NCI-H1092 (cell line): ENCODE measurements at places on chromosomes 3 and 15.

DNA sequence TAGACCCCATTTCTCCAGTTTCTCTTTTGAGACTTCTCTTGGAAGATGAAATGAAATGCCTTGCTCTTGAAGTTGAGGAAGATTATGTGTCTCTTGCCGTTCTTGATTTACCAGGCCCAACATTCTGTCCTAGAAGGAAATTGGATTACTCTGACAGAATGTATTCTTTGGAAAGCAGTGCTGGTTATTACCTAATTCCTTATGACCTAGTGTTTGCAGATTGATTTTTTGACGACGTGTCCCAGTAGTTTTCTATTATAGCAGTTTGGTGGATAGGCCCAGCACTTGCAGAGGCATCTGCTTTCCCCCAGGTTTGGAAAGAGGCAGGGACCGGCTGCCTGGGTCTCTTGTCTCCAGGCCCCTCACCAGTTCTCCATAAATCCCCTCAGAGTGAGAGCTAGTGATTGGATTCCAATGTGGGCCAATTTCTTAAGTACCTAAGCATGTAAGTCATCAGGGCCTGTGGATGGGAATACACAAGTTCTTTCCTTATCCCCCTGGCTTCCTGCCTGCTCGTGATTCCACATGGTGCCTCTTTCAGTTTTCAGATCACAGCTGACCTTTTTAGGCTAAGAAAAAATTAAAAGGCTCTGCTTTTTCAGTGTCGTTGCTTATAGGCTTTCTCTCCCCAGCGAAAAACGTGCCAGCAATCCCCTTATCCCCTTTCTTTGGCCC lies 50.2 kb downstream of the EPHB3 start:
- no peak for DNase-seq

DNA sequence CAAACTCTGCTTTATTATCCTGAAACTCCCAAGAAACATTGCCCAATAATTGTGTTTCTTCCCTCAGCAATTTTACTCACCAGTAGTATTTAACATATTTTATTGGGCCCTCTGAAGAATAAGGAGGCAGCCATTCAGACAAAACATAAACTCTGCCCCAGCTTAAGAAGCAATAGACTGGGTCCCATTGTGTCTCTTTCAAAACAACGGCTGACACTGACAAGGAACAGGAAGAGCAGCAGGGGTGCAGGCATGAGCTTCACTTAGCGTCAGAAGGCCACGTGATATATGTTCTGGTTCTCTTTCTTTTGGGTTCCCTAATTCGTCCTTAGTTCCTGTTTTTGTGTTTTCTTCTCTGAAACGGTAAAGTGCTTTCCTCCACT lies 242.3 kb downstream of the FHIT start:
- no peak for DNase-seq

GRCh38 chr3:123476967-123477750 lies 28.3 kb upstream of the ADCY5 start:
- DNase-seq = no peak

DNA sequence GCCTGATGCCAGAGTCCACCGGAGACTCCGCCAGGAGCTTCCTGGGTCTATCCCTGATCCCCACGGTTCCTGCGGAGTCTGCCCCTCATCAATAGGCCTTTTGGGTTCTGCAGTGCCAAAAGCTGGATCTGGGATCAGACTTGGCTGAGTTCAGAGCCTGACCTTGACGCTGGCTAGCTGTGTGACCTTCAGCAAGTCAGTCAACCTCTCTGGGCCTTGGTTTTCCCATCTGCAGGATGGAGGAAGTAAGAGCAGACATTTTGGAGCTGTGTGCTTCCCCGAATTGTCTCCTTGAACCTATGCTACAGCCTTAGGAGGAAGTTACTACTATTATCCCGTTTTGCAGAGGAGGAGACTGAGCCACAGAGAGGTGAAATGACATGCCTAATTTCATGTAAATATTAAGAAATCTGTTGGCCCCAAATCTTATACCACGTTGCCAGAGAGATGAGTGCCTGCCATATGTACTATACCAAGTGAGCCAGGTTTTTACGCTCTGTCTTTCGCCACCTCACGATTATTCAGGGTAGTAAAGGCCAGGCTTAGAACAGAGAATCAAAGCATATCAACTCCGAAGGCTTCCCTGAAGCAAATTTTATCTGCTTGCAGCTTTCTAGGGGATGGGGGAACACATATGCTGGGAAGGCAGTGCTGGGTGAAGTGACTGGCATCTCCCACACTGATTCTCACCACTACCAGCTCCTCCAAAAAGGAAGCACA lies 112.5 kb downstream of the SRGAP3 start:
- no peak for DNase-seq

DNA sequence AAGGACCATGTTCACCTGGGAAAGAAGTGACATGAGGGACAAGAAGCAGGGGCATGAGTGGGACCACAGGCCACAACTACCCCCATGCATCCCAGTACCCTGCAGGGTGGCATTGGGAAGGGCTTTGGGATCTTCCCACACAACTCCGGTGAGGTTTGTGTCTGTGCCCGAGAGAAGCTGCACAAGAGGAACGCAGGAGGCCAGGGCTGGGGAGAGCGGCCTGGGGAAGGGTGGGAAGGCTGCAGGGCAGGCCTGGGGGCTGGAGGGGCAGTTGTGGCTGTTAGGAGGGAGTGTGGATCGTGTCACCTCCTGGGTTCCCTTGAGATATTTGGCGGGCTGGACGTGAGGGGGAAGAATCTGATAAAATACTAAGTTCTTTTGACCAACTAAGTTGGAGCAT lies 25.3 kb upstream of the MFSD1 start:
- no peak for DNase-seq

DNA sequence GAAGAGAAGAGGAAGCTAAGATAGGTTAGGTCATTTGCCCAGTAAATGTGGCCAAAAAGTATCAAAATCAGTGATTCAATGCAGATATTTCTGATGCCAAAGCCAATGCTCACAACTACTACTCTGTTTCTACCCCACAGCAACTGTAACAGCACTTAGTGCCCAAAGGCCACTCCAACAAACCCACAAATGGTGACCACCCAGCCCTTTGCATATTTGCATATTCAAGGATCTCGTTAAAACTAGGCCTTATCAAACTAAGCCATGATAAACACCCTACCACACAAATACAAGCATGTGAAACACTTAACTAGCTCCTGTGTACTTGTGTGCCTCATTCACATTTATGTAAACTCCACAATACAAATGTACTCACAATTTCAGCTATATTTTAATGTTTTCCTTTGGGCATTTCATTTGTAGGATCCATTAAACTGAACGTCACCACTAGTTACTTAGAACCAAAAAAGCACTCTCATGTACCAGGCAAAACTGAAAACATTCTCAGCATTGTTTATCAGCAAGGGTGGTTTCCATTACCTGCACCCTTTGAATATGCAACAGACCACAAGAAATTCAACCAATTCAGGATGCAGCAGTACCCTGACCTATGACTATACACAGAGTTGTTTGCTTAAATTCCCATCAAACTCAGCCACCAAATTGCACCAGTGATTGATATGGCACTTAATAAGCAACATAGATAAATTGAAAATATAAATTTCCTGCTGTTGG lies 111.2 kb upstream of the STT3B start:
- no peak for DNase-seq

GRCh38 chr3:48024401-48024800 lies 8.2 kb upstream of the MAP4 start:
- DNase-seq = no peak

DNA sequence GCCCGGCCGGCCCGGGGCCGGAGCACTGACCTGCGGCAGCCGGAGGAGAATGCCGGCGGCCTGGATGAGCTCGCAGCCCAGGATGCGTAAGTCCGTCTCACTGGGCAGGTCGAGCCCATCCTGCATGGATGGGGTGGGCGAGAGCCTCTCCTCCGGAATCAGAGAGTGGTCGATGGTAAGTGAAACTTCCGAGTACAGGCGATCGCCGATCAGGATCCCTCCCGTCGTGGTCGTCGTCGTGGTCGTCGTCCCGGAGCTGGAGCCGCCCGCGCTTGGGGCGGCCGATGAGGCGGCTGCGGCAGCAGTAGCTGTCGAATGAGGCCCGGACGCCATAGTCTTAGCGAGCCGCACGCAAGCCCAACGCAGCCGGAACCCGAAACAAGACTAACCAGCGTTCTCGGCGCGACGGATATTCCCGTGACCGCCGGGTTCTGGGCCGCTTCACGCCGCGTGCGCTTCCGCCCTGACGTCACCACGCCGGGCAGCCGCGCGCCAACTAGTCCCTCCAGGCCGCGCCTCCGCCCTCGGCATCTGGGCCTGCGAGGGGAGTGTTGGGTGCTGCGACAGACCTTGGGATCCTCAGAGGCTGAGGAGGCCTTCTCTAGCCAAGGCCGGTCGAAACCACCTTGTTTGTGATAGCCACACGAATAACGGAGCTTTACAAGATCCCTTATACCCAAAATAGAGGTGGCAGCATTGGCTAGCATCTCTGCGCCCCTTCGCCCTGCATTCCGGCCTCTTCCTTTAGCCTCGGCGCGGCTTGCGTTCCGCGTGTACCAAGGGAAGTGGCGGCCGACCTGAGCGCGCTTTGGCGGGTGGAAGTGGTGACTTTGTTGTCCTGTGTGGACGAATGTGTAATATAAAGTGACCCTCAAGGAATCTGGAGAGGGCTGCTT lies at the start of gene CCNL1:
Gene CCNL1, minus strand, starts transcription at position 386 of the 896 bp plus-strand sequence. Its CDS starts 53 bp downstream, at position 333.
- DNase-seq = peak; percentile 94

- no peak for DNase-seq
These were observed 103.8 kb upstream of the PRR20G start for GRCh38 chr3:127391436-127392155.

DNA sequence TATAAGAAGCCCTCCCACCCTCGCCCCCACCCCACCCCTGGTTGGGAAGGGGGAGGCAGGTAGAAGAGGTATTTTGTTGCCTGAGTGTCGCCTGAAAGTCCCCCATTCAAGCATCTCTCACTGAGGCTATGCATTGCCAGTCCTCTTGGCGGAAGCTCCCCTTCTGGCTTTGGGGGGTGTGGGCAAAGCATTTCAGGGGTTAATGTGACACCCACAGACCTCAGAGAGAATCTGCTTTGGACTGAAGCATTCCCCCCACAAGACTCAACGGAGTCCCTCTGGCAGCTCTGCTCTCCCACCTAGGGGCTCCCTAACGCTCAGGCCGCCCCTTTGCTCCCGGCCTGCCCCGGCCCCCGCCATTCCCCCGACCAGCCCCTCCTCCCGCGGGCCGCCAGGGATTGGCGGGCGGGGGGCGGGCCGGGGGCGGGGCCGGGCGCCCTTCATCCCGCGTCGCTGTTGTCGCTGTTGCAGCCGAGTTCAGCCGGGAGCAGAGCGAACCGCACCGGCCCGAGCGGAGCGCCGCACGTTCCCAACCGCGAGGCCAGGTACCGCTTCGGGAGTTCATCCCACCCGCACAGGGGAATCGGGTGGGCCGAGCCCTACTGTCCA lies at the start of gene SLC38A3:
Gene SLC38A3, plus strand, starts transcription at position 468 of the 609 bp plus-strand sequence. CDS start 8,929 bp downstream, outside the sequence.
- DNase-seq = no peak

- no peak for DNase-seq
These were observed 39.5 kb upstream of the UBE3A start for GRCh38 chr15:25478313-25478712.

GRCh38 chr15:74826921-74827320 lies 494 bp downstream of the CPLX3 start:
- DNase-seq = no peak

DNA sequence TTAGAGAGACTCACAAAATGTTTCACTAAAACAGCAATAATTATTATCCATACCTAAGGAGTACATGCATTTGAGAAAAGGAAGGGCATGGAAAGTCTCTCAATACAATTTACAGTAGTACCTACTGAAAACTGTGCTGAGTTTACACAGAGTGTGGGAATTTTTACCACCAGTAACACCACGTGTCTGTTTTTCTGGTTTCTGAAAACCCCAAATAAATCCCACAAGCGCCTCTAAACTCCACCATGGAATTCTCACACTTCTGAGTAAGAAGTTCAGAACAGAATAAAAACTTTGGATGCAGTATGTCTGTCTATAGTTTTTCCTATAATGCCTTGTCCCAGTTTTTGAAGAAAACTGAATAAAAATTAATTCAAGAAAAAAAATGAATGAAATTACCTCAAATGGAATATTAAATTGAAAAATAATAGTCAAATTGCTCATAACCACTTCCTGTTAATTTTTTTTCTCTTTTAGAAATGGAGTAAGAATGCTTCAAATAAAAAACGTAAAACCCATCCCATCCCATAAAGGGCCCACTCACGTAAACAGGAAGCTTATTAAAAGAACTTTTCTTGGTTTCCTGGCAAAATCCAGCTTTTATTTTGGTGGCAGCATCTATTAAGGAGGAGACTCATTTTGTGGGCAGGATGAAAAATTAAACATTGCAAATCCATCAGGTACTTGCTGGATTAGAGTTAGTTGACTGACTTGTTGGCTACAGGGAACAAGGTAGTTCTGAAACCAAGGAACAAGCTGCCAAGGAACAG lies 378.1 kb downstream of the TIGIT start:
- no peak for DNase-seq

- DNase-seq = no peak
These were observed 4.0 kb downstream of the PATL2 start for GRCh38 chr15:44706946-44707636.

DNA sequence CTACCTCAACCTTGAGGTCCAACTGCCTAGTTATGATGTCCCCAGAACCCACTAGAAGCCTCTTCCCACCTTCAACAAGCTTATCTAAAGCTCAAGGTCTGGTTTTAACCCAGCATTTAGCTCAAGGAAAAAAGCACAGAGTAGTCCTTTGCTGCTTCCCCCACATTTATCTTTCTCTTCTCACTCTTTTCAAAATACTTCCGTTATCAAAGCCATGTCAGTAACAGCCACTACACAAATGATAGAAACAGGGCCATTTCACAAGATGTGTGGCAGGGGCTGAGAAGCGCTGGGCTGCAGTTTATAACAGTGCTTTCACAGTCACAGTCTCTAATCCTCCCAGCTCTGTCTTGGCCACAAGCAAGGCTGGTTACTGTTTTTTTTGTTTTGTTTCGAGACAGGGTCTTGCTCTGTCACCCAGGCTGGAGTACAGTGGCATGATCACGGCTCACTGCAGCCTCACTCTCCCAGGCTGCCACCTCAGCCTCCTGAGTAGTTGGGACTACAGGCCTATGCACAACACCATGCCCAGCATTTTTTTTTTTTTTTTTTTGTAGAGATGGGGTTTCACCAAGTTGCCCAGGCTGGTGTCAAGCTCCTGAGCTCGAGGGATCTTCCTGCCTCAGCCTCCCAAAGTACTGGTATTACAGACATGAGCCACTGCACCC lies 218.8 kb downstream of the OSBPL10 start:
- no peak for DNase-seq

DNA sequence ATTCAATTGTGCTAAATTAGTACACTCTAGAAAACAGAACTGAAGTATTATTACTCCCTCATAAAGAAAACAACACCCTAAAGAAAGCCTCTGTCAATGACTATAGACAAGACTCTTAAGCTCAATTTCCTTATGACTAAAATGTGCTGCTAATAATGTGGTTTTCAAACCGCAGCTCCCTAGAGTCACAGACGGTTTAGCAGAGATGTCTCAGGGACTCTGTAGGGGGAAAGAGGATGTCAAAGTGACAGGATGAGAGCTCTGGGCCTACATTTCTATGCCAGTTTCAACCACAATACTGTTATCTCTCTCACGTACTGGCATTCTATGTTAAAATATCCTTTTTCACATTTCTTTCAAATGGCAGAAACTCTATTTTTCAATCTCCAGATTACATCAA lies 37.6 kb upstream of the WDR49 start:
- no peak for DNase-seq
